ENCODE measurements at places on chromosomes 7 and 10.

GRCh38 chr10:70379581-70380176, 2.7 kb downstream of the LRRC20 start:
- no peak for DNase-seq

- DNase-seq = no peak
Observed at GRCh38 chr7:112010994-112011393, 195.2 kb downstream of the DOCK4 start.

DNA sequence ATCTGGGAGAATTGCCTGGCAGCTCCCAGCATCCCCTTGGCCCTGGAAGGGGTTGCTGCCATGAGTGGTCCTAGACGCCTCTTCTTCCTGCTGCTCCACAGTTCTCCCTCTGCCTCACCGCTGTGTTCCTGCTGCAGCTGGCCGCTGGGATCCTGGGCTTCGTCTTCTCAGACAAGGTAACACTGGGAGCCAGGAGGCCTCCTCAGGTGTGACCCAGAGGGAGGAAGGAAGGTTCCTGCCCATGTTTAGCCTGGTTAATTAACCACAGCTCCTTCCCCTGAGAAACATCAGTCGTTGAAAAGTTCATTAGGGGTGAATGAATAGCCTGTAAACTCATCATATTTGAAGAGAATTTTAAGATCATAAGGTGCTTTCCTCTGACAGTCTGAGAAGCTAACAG, 18.2 kb downstream of the TSPAN33 start:
- DNase-seq = no peak

DNA sequence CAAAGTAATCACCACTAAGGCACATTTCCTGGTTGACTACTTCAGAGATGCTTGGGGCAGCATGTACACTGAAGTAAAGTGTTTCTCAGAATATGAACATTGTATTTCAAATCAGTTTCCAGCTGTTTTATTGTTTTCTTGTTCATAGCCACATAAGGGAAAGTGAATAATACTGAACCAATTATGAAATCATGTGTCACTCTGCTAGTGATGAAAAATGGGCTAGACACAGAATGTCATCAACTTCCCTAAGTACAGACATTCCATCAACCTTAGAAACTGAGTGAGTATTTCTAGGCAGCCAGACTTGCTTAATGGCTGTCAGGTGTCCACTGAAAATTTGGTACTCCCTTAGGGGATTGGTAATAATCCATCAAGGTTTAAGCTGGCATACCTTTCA, 603.5 kb downstream of the ARL4A start:
- DNase-seq = no peak

- DNase-seq = no peak
Observed at GRCh38 chr7:25167262-25167843, 42.3 kb upstream of the CYCS start.

DNA sequence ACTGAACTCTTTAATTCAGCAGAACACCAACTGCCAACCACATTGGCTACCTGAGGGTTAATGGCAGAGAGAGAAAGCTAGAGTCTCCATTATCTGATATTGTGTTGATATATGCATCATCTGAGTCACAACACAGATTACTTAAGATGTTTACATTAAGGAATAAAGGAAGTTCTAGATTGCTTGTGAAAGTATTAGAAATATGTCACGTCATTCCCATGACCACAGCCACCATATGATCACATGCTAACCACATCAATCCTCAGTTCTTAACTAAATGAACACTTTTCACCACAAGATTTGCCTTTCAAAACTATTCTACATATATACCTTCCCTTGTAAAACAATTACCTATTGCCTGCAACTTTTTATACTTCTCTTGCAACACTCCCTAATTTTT, 337.9 kb downstream of the FGFR2 start:
- no peak for DNase-seq
